ENCODE measurements at places on chromosomes 3 and 15.
A peak's percentile ranks its signal among the peaks of the same experiment; 100 is the strongest.

DNA sequence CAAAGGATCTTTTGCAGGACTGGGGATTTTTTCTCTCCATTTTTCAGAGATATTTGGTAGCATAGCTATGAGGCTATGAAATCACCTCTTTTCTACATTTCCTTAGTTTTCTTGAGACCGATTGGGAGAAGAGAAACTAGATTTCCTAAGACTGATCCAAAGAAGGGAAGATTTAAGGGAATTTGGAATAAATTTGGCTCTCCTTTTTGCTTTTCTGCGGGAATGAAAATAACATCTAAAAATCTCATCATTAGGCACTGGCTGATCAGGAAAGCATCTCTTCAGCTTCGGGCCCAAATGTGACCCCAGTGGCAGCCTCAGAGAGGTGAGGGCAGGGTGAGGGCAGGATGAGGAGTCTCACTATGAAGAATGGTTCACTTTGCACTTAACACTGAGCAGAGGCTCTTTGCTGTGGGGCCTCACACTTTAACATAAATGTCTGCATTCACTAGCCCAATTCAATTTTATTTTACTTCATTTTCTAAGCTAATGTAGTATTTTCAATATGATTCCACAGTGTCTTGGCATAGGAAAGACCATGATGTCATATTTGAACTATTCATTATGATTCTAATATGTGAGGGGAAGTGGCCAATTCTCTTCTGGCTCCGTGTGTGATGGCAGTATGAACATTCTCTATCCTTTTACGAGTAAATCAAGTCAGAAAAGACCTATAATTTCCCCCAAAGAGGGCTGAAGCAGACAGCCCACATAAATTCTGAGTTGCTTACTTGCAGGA is 193.2 kb downstream of the MEX3B start:
- no peak for DNase-seq

GRCh38 chr3:82978368-82978767 is 1216.9 kb upstream of the GBE1 start:
- peak; percentile 49 for DNase-seq

DNA sequence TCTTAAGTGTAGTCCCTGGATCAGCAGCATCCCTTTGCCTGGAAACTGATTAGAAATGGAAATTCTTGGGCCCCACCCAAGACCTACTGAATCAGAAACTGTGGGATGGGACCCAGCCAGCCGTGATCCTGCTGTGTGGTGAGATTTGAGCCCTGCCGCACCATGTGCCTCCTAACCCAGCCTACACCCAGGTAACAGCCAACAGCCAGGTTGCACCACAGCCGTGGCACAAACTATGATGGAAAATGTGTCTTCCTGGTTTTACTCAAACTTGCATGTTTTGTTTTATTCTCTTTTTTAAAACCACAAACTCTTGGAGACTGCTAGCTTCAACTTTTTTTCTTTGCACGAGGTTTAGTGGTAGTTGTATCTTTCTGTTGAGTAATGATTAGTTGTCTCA is 2.6 kb downstream of the LIMD1 start:
- no peak for DNase-seq

DNA sequence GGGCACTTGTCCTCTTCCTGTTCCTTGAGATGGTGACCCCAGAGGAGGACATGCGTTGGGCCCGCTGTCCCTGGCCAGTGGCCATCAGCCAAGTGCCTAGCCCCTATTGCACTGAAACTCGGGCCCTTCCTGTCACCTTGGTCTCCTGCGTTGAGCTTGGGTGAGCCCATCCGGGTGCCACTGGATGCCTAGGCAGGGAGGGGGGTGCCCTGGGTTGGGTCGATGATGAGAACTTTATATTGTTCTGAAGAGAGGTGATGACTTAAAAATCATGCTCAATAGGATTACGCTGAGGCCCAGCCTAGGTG is 221.8 kb downstream of the SNRPN start:
- DNase-seq, result no peak

GRCh38 chr3:16441371-16441875 is 72.1 kb downstream of the RFTN1 start:
- DNase-seq, result no peak
